Cortex of kidney (tissue), 1 donor: ENCODE measurements at places on chromosomes 5 and 9.

DNA sequence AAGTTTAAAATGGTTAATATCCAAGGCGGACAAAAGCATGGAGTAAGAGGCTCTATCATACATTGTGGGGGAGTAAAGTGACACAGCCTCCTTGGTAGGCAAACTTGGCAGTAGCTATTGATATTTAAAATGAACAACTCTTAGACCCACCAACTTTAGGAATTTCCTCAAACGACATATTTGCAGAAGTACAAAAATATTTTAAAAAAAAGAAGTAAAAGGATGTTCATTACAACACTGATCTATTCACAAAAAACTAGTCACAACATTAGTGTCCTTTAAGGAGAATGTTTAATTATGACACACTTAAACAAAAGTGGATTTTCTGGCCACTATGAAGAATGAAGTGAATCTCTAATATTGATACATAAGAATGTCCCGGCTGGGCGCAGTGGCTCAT is 1.7 kb downstream of the ALG2 start:
- no peak for DNase-seq

- no peak for DNase-seq
Observed at GRCh38 chr5:176659860-176660461, 12.7 kb downstream of the TSPAN17 start.

DNA sequence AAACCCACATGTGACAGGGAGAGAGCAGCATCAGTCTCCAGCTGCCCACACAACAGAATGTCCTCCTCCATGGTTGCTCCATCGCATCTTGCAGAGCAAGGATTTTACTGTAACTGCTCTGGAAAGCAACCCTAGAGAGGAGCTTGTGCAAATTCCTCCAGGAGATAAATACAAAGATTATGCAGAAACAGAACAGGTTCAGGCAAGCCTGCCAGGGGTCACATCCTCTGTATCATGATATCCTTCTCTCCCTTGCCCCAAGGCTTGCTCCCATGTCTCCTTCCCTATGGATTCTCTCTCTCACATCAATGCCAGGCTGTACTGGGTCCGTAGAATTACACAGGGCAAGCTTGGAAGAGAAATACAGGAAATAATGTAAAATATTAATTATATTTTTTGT is 226.0 kb downstream of the MPDZ start:
- DNase-seq, result no peak

- DNase-seq, result no peak
Observed at GRCh38 chr5:1405539-1406530, 39.4 kb downstream of the SLC6A3 start.

GRCh38 chr9:101705135-101705661 is 33.2 kb downstream of the GRIN3A start:
- DNase-seq, result no peak

DNA sequence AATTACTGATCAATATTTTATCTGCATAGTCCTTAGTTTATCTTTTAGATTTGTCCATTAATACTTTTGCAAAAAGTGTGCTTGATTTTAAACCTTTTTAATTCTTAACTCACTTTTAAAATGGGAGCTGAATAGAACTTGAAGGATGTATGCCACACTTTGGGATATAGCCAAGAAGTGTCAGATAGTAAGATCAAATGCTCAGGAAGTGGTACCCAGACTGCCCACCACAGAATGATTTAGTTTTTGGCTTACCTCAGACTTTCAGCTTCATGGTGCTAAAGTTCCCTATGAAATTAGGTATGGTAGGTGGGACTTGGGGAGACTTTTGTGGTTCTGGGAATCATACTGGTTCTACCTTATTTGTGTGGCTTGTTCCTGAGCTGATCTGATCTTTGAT is 14.7 kb downstream of the FOCAD start:
- no peak for DNase-seq

- DNase-seq, result no peak
Observed at GRCh38 chr5:139705191-139705590, 57.0 kb downstream of the CXXC5 start.
